ENCODE measurements at places on chromosomes 2 and 18.

- DNase-seq = no peak
Observed at GRCh38 chr2:233219848-233220247, 31.6 kb upstream of the ATG16L1 start.

- no peak for DNase-seq
Observed at GRCh38 chr2:199870581-199870980, 19.6 kb upstream of the FTCDNL1 start.

DNA sequence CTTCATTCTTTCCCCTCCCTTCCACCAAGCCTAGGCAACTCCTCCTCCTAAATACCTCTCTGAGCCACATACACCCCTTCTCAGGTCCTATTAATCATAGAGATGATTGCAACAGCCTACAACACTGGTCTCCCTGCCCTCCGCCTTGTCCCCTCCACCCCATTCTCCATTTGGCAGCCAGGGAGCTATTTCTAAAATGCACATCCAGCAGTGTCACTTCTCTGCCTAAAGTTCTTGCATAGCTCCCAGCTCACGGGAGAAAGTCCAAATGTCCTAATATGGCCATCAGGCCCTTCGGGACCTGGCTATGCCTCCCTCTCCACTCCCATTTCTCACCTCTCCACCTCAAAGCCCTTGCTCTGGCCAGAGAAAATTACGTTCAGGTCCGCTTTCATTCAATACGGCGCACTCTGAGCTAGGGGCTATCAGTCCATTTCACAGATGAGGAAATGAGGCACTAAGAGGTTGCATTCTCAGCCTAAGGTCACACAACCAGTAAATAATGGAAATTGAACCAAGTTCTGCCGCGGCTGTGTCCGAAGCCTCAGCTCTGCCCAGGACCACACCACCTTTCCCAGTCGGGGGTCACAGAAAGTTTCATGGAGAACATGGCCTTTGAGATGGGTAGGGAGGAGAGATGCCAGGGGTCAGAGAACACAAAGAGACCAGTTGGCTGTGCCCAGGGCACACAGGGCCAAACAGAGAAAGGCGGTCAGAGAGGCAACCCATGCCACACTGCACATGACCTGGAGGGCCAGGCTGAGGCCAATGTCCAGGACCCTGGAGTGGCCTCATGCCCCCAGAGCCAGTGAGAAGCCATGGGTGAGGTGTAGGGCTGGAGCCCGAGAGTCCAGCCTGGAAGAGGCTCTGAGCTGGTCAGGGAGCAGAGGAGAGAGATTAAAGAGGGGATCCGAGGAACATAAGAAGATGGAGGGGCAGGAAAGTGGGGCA, 72.8 kb downstream of the TNS1 start:
- DNase-seq = no peak

- DNase-seq = no peak
Observed at GRCh38 chr2:18525236-18525635, 35.2 kb downstream of the RDH14 start.

- no peak for DNase-seq
Observed at GRCh38 chr2:237291138-237291792, 122.7 kb downstream of the COL6A3 start.

GRCh38 chr18:28124131-28125029, 52.5 kb downstream of the CDH2 start:
- no peak for DNase-seq

DNA sequence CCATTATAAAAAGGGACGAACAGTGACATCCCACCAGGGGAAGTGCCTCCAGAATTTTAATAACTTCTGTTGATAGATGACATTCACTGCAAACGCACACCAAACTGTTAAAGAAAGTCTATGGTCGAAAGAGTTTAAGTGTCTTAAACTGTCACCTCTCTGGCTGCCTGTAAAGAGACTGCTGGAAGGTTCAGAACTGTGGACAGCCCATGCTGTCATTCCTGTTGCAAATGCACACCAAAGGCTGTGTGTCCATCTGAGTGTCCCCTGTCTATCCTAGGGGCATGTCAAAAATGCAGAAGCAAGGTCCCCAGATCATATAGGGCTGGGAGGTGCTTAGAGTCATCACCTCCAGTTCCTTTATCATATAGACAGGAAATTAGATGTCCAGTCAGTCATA, 171.8 kb downstream of the CYRIA start:
- no peak for DNase-seq

GRCh38 chr2:11092701-11093335, 62.4 kb upstream of the SLC66A3 start:
- DNase-seq = no peak

- DNase-seq = no peak
Observed at GRCh38 chr2:41283079-41283775, 764.6 kb upstream of the PKDCC start.

DNA sequence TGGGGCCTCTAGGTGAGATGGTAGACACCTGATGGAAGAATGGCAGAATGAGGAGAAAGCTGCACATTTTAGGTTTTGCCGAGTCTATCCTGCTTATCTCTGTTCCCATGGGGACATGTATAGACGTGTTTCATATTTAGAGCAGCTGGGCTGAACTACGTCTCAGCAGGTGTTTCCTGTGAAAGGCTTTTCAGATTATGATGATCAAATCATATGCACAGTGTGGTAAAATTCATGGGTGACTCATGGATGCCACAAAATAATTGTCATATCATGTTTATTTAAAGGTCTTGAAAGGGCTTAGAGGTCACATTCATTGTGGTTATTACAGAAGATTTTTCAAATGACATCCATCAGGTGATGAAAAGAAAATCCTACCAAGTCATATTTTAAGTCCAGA, 90.5 kb downstream of the ICOS start:
- DNase-seq = peak; percentile 34

DNA sequence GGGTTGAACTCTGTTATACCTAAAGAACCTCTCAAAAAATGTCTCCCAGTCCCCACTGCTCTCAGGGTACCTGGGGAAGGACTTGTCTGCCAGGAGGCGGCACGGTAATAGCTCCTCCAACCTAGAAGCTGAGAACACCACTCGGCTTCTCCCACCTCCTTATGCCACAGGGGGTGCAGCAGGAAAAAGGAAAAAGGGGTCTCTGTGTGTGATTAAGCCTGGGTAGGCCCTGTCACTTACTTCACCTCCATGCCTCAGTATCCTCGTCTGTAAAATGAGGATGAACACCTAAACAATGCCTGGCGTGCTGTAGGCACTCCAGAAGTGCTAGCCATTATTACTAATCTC, 76.6 kb downstream of the EMX1 start:
- no peak for DNase-seq

DNA sequence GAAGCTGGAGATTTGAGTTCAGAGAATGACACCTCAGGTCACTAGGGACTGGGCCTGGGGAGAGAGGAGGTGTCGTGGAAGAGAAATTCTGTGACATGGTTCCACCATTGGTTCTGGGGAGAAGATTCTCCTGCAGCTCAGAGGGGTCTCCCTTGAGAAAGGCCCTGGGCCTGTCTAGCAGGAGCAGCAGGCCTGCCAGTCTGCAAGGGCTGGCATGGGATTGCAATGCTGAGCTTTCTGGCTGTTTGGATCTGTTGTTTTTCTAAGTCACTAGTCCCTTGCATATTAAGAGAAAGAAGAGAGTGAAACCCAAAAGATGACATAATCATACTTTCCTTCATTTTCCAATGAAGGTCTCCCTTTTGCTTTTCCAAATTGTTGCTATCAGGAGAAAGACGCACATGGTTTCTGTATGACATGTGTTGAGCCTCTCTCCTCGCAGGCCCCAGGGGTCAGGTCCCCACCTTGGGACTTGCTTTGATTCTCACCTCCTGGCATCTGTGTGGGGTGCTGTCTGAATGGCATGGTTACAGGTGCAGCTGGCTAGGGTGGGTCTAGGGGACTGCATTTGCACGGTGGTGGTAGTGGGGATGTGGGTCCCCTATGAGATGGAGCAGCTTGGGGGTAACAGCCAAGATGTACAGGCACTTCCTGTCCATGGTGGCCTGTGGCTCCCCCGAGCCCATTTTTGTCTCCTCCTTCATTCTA, 117.8 kb downstream of the GLI2 start:
- no peak for DNase-seq

DNA sequence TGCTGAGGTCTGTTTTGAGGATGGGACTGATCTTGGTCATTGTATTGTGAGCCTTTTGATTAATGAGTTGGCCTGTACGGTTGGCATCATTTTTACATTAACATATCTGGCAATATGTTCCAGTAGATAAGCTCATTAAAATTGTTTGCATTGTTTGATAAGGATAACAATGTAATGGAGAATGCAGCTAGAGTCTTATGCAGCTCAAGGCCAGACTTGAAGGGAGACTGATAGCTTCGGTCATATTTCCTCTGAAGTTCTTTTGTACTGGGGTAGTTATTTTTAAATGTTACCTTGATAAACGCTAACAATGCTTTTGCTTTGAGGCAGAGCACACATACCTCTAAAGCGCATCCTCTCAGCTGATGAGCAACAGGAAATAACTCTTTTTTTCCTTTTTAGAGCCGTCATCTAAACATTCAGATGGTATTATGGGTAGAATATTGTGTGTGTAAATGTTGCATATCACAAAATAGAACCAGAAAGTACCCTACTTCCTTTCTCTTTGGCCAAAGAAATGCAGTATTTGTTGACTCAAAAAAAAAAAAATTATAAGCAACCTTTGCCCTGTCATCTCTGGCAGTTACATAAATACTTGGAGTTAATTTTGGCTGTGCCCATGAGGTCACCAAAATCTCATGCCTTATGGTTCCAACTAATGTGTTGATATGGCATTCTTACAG, 1.3 kb downstream of the MAPRE2 start:
- DNase-seq = peak; percentile 33

- peak; percentile 37 for DNase-seq
Observed at GRCh38 chr2:168246483-168247340, 683 bp downstream of the STK39 start.

GRCh38 chr2:182349268-182349667, 77.6 kb downstream of the PDE1A start:
- no peak for DNase-seq

DNA sequence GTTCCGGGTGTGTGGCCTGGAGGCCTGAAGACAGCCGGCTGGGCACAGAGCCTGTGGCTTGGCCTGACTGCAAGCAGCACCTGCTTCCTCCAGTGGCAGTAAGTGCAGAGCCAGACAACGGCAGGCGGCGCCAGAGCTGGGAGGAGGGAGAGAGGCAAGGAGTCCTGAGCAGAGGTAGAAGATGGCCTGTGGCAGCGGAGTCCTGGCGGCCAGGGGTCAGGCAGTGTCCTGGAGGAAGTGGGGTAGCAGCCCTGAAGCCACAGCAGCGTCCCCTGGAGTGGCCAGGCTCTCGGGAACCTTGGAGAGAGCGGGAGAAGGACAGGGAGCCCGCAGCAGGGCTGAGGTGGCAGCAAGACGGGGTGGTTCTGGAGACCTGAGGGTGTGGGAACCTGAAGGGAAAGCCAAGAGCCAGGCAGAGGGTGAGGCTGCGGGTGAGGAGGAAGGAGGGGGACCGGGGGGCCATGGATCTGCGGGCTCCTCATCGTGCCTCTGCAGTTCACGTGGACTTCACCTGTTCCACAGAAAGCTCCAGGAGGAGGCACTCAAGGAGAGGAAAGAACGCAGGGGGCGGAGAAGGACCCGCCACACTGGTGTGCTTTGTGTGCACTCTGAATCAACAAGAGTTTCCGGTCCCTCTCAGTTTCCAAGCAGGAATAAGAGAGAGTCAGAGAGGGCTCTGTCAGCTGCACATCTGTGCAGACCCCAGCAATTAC, 85.9 kb downstream of the USP40 start:
- DNase-seq = no peak

- DNase-seq = no peak
Observed at GRCh38 chr2:47208852-47209606, 53.9 kb upstream of the STPG4 start.

DNA sequence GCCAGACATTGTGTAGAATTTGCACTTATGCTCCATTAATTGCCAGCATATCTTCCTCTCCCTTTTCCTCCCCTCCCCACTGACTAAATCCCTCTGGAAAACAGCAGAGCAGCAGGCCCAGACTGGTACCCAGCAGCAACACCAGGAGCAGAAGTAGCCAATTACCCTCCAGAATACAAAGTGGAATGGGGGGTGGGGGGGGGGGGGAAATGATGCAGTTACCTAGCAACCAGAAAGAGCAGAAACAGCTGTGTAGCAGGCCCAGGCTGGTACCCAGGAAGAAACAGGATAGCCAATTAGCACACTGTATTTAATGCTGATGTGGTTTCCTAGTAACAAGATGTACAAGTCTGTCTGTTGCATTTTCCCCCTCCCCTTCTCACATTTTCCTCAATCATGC, 52.3 kb downstream of the KLF7 start:
- DNase-seq = no peak

DNA sequence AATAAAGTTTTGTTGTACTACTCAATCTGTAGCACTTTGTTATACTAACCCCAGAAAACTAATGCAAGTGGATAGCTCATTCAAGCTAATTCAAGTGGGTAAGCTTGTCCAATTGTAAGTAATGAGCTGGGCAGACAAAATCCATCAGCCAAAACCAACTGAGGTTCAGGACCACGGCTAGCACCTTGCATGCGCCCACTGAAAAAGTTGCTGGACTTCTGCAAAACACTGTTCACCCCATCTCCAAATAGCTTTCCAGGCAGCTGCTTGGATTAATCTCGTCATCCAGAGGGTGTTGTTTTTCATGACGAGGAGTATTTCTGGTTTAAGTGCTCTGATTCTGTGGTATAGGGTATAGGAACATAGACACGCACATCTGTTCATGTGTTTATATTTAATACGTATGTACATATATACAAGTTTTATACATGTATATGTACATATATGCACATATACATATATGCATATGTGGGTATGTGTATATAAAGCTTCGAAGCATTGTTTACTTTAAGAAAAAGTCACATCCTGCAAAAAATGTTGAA, 307.5 kb downstream of the GALR1 start:
- DNase-seq = no peak

- no peak for DNase-seq
Observed at GRCh38 chr2:125070726-125071505, 1045.8 kb downstream of the CNTNAP5 start.

GRCh38 chr2:60319031-60319547, 234.4 kb downstream of the BCL11A start:
- no peak for DNase-seq

- DNase-seq = no peak
Observed at GRCh38 chr2:107801498-107801897, 25.2 kb upstream of the RGPD4 start.

DNA sequence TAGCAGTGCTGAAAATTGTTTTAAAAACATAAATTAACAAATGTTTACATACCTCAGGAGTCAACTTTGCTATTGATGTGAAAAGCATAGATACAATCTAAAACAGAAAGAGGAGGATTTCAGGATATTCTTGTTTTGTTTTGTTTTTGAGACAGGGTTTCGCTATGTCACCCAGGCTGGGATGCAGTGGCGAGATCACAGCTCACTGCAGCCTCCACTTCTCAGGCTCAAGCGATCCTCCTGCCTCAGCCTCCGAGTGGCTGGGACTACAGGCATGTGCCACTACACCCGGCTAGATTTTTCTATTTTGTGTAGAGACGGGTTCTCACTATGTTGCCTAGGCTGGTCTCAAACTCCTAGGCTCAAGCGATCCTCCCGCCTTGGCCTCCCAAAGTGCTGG, 60.6 kb downstream of the C2orf74 start:
- no peak for DNase-seq

DNA sequence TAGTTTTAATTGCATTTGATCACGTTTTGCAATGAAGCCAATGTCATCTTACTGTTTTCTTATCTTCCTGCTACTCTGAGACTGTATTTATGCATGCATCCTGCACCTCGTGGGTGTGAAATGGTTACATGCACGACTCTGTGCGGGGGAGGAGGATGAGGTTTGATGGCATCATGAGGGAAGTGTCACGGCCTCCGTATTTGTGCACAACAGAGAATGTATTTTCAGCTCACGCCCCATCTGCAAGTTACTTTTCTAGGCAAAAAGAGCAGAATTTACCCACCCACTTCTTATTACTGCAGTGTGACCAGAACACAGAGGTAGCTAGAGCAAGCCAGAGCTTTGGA, 145.1 kb downstream of the TDRD15 start:
- no peak for DNase-seq

GRCh38 chr2:119702918-119703401, 24.0 kb downstream of the TMEM177 start:
- DNase-seq = peak; percentile 32

Data from GM06990 (cell line).